ENCODE measurements at places on chromosomes 12 and 14. TPM values are rescaled to one million over a fixed set of nuclear protein-coding genes. Genes with fewer than 3 reads are reported as not detected.

RPGRIP1 gene
- not detected for total RNA-seq

FOXG1 gene
- total RNA-seq = 0.15 TPM

OLR1 gene
- total RNA-seq = 1.0 TPM

BMP4 gene
- 7.4 TPM for total RNA-seq

PIANP gene
- 0.74 TPM for total RNA-seq

NOS1 gene
- total RNA-seq = not detected

LARP4 gene
- total RNA-seq = 14.6 TPM

IAPP gene
- not detected for total RNA-seq

SPX gene
- 1.2 TPM for total RNA-seq

WNT1 gene
- not detected for total RNA-seq

NELL2 gene
- not detected for total RNA-seq

SYT1 gene
- 4.5 TPM for total RNA-seq

DCN gene
- total RNA-seq = 502 TPM

RTL1 gene
- total RNA-seq = not detected

GNG2 gene
- total RNA-seq = 23.6 TPM

FAM161B gene
- 2.4 TPM for total RNA-seq

All from bronchus fibroblast of lung (primary cell).